NCI-H1105 treated with DMSO at 0.1 percent for 48 hours (cell line): ENCODE measurements at places on chromosomes 11 and 22.

GRCh38 chr22:40628354-40629042 lies 8.0 kb downstream of the MRTFA start:
- DNase-seq = no peak

DNA sequence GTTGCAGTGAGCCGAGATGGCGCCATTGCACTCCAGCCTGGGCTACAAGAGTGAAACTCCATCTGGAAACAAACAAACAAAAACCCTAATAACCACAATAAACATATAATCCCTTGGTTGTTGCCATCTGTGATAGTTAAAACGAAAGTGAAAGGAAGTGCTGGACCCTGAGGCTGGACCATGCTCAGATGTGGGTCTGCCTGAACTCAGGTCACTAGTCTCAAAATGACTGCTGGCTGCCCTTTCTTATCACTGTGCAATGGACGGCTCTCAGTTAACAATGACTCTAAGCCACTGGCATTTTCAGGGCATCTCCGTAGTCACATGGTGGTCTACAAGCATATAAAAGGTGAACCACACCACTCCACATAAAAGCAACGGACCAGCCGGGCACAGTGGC lies 48.2 kb upstream of the FTH1 start:
- no peak for DNase-seq

DNA sequence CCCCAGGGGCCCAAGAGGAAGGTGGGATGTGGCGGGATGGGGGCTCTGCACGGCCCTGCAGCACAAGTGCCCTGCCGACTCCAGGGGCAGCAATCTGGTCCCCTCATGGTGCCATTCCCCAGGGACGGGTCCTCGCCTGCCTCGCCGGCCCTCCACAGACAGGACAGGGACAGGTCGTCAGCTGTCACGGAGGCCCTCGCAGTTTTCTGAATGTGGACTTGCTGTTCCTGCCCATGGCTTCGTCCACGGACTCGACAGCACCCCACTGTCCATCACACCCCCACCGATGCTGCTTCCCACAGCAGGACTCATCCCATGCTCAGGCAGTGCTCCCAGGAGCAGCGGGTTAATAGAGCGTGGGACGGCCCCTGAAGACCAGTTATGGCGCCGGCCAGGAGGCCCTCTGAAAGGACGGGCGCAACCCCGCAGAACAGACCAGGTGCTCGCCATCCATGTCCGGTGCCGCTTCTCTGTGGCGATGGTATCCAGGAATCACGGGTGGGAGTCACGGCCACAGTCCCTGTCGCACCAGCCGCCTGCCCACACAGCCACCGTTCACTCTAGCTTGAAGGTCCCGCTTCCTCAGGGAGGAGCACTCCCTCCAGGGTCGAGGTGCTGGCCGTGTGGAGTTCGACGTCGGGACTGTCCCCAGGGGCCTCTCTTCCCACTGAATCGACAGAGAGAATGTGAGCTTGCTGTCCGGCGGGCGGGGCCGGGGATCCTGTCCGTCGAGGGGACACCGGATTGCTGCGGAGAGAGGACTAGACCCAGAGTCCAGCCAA lies 18.5 kb upstream of the MUC2 start:
- DNase-seq = no peak

GRCh38 chr22:49413551-49413950 lies 414.1 kb downstream of the BRD1 start:
- DNase-seq = no peak

GRCh38 chr11:94934846-94935245 lies 38.5 kb downstream of the CWC15 start:
- DNase-seq = no peak

GRCh38 chr11:106420048-106420665 lies 342.7 kb downstream of the AASDHPPT start:
- DNase-seq = no peak

GRCh38 chr11:103433386-103434072 lies 324.3 kb downstream of the DYNC2H1 start:
- no peak for DNase-seq

GRCh38 chr22:17580441-17581031 lies 17.2 kb downstream of the SLC25A18 start:
- no peak for DNase-seq

DNA sequence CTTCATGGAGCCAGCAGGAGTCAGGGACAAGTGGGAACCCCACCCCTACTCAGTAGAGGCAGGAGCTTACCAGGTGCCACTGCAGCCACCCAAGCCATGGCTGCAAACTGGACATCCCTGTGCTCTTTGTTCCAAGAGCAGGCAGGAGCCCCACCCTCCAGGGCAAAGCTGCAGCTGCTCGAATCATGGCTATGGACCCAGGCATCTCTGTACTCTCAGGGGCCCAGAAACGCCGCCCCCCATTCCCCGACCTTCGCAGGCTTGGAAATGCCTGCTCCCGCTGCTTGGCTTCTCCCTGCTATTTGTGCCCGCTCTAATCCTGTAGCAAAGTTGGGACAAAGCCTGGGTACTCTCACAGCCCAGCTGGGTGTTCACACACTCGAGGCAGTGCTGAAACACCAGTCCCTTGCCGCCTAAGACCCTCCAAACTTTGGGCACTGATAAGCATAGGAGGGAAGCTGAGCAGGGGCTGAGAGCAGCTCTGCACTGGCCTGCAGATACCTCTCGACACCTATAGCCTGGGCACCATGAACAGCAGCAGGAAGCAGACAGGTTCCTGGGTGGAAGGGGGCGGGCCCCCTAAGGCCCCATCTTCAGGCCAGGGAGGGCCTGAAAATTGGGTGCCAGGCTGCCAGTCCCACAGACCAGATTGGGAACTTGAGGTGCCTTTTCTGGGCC lies 402.4 kb downstream of the LRRC4C start:
- DNase-seq = no peak

- peak; percentile 49 for DNase-seq
These were observed 44.7 kb downstream of the CCDC90B start for GRCh38 chr11:83241291-83241946.

- no peak for DNase-seq
These were observed 24.0 kb upstream of the TOP3B start for GRCh38 chr22:22006596-22006990.

DNA sequence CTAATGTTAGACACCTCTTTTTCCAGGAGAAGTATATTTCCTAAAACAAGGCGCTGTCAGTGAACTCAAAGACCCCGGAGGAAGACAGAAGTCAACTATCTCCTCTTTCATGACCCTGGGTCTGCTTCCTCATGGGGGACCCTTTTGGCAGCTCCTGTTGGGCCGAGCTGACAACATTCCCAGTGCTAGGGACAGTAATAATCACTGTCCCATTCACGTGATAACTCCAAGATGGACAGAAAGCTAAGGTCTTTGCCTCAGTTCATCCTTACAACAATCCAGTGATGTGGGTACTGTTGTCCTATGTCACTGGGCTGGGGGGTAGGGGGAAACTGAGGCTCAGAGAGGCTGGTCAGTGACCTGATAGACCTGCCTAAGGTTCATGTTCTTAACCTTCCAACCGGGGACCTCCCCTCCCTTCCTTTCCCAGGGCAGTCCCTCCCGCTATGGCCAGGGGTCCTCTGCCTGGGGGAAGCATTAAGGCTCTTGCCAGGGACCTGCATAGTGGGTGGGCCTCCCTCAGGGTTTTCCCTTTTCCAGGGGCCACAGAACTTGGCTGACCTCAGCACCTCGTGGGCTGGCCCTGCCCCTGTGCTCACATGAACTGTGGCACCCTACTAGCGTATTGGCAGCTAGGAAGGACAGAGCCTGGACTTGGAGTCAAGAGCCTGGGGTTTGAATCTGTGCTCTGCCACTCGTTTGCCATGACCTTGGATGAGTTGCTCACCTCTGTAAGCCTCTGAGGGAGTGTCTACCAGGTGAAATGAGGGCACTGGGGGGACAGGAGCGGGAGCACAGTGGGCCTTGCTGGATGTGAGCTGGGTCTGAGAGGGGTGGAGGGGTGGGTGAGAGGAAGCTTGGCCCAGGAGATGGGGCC lies 53.6 kb downstream of the LRRC32 start:
- DNase-seq = no peak

GRCh38 chr11:17376493-17376892 lies 12.0 kb downstream of the KCNJ11 start:
- no peak for DNase-seq

- no peak for DNase-seq
These were observed 46.4 kb upstream of the SC5D start for GRCh38 chr11:121246021-121246768.

- DNase-seq = no peak
These were observed 89.7 kb upstream of the KCNA4 start for GRCh38 chr11:30106222-30107181.

DNA sequence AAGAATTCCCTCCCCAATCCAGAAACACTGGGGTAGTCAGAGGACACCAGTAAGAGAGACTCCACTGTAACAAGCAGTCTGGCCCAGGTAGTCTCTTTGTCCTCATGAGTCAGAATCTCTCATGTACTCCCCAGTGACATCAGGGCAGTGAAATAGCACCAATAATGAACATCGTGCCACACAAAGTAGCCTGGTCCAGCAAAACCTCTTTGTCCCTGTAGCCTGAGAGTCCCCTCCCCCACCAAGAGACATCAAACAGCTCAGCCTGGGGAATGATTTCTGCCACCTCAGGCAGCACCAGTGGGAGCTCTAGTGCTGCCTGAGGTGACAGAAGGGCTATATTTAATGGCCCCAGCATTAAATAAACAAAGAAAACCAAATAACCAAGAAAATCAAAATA lies 88.1 kb downstream of the SBF2 start:
- no peak for DNase-seq

GRCh38 chr11:11265994-11266606 lies 87.0 kb downstream of the CSNK2A3 start:
- DNase-seq = peak; percentile 32

GRCh38 chr11:17972987-17973386 lies 39.9 kb downstream of the SERGEF start:
- peak; percentile 42 for DNase-seq

DNA sequence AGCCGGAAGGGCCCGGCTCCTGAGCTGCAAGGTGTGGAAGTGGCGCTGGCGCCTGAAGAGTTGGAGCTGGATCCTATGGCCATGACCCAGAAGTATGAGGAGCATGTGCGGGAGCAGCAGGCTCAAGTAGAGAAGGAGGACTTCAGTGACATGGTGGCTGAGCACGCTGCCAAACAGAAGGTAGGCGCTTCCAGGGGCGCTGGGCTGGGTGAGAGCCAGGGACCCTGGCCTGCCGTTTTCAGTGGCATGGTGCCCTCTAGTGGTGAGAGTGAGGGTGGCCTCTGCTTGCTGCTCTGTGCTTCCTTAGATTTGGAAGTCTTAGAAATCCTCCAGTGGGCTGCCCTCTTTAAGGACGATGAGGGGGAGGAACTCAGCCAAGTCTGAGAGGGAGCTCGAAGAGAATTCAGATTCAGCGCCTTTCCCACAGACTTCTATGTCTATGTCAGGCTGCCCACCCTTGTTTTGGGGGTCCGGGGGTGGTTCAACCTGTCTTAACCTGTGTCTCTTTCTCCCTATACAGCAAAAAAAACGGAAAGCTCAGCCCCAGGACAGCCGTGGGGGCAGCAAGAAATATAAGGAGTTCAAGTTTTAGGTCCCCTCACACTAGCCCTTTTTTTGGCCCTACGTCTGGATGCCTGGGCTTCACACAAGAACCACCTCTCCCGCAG lies 1.8 kb upstream of the PACS1 start:
- DNase-seq = peak; percentile 82

GRCh38 chr11:46279126-46280099 lies 2.0 kb downstream of the CREB3L1 start:
- peak; percentile 15 for DNase-seq

- DNase-seq = no peak
These were observed 10.4 kb downstream of the AP1B1 start for GRCh38 chr22:29377979-29378378.
